Fibroblast of lung (primary cell): ENCODE measurements at places on chromosomes 1 and 21.
A peak's percentile ranks its signal among the peaks of the same experiment; 100 is the strongest.

DNA sequence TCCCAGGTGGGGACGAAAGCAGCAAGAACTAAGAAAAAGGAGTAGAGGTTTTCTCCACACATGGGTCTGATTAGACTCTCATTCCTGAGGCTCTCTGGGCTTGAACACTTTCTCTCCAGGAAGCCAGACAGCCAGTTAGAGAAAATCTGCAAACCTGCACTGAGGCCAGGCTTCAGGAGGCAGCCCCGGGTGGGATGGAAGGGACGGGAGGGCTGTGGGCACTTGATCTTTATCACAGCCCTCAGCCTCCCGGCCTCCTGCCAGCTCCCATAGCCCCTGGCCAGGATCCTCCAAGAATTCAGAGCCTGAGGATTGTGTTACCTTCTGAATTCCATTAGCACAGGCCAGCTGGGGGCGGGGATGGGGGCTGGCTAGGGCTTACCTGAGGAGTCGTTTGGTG, 40.1 kb downstream of the SERTAD4 start:
- H3K36me3 ChIP-seq = no peaks in the 10 kb centered on the region
- peaks cover 2% of the 10 kb centered on the region for H3K27me3 ChIP-seq
- no peaks in the 10 kb centered on the region for H3K4me1 ChIP-seq
- no peak overlapping the region for H3K27ac ChIP-seq
- no peak overlapping the region for H3K4me3 ChIP-seq
- no peak for DNase-seq

DNA sequence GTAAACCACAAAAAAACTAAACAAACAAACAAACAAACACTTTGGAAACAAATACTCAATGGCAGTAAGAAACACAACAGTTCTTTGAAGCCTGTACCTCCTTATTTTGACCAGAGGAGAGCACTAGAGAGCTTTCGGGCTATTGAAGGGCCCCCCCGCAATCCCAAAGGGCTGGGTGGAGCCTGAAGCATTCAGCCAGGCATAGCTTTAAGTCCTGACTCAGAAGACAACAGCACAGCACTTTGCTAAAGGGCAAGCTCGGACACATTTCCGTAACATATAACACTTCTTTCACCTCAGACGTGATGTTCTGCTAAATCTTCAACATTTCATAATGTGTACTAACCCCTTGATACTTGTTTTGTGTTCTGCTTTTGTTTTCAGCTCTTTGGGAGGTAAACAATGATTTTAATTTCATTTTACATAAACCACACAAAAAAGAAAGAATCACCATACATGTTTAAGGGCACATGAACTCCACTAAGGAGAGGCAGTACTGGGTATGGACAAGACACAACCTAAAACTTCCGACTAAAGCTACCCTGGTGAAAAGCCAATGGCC, 9.7 kb upstream of the SHCBP1L start:
- DNase-seq = peak; percentile 92
- peak overlapping the region; percentile 83 for H3K27ac ChIP-seq
- no peaks in the 10 kb centered on the region for H3K27me3 ChIP-seq
- no peaks in the 10 kb centered on the region for H3K4me1 ChIP-seq
- H3K36me3 ChIP-seq = no peaks in the 10 kb centered on the region

GRCh38 chr1:44694863-44695478, 20.5 kb downstream of the ARMH1 start:
- H3K27ac ChIP-seq = no peak overlapping the region

DNA sequence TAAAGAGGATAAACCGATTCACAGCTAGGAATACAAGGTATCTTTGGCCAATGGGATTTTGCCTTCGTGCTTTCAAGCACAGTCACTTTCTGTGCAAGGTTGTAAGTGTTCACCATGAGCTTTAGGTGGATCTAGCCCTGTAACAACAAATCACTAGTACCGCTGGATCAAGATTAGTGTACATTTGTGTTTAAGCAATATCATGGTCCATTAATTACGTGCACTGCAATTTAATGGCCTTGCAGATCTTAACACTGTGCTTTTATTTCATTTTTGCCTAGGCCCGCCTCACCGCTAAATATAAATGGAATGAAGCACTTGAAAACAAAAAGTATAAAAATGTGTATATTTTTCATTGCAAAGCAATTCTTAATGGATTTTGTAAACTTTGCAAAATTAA, 461.1 kb downstream of the DSCAM start:
- no peaks in the 10 kb centered on the region for H3K4me1 ChIP-seq
- no peaks in the 10 kb centered on the region for H3K27me3 ChIP-seq
- H3K4me3 ChIP-seq = no peak overlapping the region

GRCh38 chr21:46394595-46395104, 64.0 kb upstream of the DIP2A start:
- no peak for DNase-seq
- H3K36me3 ChIP-seq = peaks cover 22% of the 10 kb centered on the region
- H3K4me3 ChIP-seq = no peak overlapping the region
- H3K27me3 ChIP-seq = no peaks in the 10 kb centered on the region
- H3K4me1 ChIP-seq = no peaks in the 10 kb centered on the region

- peak; percentile 48 for DNase-seq
- no peaks in the 10 kb centered on the region for H3K36me3 ChIP-seq
- H3K4me3 ChIP-seq = no peak overlapping the region
- H3K4me1 ChIP-seq = peaks cover 2% of the 10 kb centered on the region
These were observed 77.7 kb downstream of the RAVER2 start for GRCh38 chr1:64822621-64823020.

- no peak overlapping the region for H3K27ac ChIP-seq
- no peak overlapping the region for H3K4me3 ChIP-seq
- H3K27me3 ChIP-seq = no peaks in the 10 kb centered on the region
- H3K36me3 ChIP-seq = no peaks in the 10 kb centered on the region
- H3K4me1 ChIP-seq = no peaks in the 10 kb centered on the region
These were observed 271.7 kb upstream of the C1orf174 start for GRCh38 chr1:4171480-4172450.

DNA sequence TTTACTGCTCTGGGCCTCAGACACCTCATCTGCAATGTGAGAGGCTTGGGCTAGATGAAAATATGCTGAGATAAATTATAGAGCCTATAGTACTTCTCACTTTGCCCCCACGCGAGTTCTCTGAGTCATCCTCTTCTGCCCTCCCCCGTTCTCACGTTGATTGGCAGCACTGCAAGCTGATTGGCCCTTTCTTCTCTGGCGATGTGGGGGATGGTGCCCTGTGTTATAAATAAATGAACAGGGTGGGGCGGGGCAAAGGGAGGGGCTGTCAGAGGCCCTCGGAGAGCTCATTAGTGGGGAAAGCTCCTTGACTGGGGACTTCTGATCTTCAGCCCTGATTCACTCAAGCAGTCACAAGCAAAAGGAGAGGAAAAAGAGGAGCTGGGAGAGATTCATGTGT, 64.3 kb upstream of the ZC3H12A start:
- DNase-seq = no peak
- H3K4me1 ChIP-seq = no peaks in the 10 kb centered on the region
- no peaks in the 10 kb centered on the region for H3K27me3 ChIP-seq
- H3K36me3 ChIP-seq = no peaks in the 10 kb centered on the region
- H3K27ac ChIP-seq = no peak overlapping the region
- H3K4me3 ChIP-seq = no peak overlapping the region
